ENCODE measurements at places on chromosomes 4 and X.
A peak's percentile ranks its signal among the peaks of the same experiment; 100 is the strongest.

GRCh38 chr4:84837751-84838150 is 128.7 kb downstream of the WDFY3 start:
- DNase-seq, result no peak

DNA sequence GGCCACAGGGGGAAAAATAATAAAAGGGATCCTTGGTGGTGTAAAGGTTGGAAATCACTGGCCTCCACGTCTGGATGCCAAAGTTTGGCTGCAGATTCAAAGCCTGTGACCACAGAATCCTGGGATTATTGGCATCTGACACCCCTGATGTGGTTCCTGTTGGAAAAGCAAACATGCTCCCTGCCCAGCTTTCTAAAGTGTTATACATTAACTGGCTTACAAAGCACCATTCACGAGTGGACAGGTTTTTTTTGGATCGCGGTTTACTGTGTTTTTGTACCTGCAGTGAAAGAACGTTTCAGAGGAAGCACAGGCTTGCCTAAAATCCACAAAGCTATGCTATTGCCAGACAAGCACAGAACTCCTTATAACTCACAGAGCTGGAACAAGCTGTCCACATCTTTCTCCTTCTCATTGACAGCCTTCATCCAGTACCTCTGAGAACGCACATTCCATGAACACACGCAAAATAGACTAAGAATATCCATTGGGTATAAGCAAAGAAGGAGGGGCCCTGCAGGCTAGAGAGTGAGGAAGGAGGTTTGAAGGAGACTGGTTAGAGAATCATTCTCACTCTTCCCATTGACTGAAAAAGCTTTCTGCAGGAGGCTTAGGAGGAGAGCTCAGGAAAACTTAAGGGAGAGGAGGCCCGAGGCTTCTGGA is 14.5 kb upstream of the CAPN6 start:
- no peak for DNase-seq

DNA sequence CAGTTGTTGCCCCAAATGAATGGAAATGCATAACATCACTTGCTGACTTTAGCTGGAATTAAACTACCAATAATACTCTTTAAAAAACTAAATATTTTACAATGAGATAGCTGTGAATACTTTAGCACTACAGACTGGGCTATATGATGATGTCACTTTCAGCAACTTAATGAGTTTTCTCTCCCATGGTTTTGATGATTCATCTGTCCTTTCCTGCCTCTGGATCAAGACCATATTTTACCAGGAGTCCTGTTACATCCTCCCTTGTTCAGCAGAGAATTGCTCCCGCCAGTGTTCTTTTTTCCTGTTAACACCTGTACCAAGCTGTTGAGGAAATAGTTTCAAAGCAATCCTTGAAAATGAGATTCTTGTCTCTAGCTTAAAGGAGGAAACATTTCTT is 543.0 kb downstream of the SPRY1 start:
- DNase-seq, result no peak

DNA sequence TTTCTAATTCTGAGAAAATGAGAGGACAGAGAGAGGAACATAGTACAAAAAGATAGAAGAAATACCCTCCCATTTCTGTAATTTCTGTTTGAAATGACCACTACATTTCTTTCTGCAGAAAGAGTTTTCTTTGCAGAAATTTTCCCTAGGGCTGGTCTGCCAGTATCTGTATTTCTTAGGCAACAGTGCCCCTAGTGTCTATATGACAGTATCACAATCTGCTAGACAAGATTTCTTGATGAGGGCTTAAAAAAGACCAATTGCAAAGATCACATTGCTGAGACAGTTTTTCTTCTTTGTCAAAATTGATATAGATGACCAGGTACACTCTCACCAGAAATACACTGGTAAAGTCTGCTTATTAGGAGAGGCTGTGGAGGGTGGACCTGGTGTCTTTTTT is 81.0 kb upstream of the ZDHHC15 start:
- peak; percentile 27 for DNase-seq

- no peak for DNase-seq
These were observed at the start of gene SERTM2 for GRCh38 chrX:111511477-111511876. TSS of gene SERTM2 (plus strand) at chrX:111511645. CDS start at chrX:111518858, 7,213 bp downstream.

DNA sequence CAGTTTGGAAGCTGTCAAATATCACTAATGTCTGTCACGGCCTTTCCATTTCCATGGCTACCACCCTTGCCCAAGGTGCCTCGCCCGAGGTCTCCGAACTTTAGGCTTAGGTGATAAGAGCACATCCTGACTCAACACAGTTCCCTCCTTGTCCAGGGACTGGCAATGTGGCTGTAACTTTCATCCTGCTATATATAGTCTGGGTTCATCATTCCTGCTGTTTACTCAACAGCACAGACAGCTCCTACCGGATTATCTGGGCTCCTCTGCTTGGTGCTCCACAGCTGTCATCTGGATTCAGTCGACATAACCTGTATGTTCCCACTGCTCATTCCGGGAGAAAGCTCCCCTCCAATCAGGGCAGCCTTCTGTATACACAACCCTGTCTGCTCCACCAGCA is 51.2 kb downstream of the GATB start:
- DNase-seq, result no peak

DNA sequence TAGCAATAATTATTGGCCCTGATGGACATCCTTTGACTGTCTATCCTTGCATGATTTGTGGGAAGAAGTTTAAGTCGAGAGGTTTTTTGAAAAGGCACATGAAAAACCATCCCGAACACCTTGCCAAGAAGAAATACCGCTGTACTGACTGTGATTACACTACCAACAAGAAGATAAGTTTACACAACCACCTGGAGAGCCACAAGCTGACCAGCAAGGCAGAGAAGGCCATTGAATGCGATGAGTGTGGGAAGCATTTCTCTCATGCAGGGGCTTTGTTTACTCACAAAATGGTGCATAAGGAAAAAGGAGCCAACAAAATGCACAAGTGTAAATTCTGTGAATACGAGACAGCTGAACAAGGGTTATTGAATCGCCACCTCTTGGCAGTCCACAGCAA is 60.7 kb downstream of the ZFX start:
- no peak for DNase-seq

GRCh38 chr4:86448871-86449270 is 89.0 kb upstream of the MAPK10 start:
- DNase-seq, result no peak

GRCh38 chrX:48961585-48962091 is 4.2 kb upstream of the OTUD5 start:
- no peak for DNase-seq

DNA sequence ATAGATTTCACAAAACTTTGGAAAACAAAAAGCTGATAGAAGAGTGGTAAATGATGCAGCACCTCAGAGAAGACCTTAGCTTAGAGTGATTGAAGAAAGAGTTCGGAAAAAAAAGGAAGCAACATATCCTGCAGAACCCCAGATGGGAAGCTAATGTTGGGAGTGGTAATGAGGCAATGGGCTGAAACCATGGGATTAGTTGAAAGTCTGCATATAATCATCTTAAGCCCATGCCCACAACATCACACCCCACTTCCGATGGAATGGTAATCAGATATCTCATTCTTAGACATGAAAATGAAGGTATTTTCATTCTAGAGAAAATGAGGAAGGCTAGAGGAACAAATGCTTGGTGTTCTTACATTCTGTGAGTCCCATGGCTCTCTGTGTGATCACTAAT is 146.3 kb upstream of the ADAMTS3 start:
- no peak for DNase-seq

DNA sequence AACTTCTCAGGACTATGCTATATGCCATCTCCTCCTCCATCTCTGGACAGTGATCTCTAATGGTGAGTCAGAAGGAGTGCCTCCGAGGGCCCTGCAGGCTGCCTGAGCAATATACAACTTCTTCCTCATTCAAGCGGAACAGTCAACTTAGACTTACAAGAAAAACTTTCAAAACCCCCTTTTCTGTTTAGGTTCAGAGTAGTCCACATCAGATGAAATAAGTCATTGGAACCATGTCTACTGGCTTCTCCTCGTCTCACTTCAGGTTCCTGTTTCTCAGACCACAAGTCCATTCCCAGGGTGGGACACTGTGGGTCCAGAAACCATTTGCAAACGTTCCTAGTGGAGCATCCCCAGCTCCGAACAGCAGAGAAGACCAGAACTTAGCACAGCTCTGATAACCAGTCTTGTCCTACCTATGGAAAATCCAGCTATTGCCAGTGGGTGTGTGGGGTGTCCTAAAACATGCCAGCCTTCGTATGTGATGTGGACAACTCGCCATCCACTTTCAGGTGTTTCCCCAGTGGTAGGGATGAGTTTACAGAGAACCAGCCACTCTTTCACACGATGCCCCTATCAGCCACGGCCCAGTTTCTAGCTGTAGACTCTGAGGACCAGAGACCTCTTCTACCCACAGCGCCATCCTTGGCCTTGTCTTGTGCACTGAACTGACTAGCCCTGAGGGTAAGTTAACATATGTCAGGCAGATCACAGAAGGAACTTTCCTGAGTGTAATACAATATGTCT is 32.7 kb upstream of the NKRF start:
- DNase-seq, result no peak

DNA sequence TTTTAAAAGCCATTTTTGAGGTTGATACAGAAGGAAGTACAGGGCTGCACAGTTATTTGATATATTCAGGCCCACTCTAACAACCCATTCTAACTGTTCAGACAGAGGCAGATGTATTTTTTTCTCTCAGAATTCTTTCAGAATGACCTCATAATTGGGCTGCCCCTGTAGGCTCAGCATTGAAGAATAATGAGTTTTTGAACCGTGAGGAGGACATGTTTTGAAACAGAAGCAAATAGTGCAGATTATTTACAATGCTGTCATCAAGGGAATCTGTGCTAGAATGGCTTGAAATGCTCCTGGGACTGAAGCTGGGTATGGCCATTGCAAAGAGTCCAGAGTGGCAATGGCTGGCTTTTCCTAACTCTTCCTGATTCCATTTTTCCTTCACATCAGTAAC is 158.1 kb downstream of the SOX3 start:
- DNase-seq, result no peak

DNA sequence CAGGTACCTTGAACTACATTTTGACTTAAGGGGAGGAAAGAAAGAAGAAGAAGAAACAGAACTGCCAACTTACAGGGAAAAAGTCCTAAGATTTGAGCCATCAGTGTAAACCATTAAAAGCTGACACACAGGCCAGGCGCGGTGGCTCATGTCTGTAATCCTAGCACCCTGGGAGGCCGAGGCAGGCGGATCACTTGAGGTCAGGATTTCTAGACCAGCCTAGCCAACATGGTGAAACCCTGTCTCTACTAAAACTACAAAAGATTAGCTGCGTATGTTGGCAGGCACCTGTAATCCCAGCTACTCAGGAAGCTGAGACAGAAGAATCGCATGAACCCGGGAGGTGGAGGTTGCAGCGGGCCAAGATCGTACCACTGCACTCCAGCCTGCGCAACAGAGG is 389.7 kb upstream of the FAM241A start:
- no peak for DNase-seq

- DNase-seq, result no peak
These were observed 98.4 kb downstream of the STIM2 start for GRCh38 chr4:26958925-26959653.

DNA sequence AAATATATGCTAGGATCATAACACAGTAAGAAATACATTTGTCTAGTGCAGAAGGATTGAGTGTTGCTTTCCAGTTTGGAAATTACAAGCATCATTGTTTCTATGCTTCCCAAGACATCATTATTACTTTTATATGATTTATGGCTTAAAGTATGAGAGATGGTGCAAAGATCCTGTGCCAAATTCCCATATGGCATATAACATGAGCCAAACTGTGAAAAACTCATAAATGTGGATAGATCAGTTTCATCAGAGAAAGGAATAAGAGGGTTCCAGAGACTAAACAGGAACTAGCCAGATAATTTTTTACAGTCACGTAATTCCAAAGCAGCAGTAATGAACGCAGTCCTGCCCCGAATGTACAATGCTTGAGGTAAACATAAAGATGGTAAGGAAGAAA is 126.3 kb downstream of the PRDM5 start:
- DNase-seq, result no peak

DNA sequence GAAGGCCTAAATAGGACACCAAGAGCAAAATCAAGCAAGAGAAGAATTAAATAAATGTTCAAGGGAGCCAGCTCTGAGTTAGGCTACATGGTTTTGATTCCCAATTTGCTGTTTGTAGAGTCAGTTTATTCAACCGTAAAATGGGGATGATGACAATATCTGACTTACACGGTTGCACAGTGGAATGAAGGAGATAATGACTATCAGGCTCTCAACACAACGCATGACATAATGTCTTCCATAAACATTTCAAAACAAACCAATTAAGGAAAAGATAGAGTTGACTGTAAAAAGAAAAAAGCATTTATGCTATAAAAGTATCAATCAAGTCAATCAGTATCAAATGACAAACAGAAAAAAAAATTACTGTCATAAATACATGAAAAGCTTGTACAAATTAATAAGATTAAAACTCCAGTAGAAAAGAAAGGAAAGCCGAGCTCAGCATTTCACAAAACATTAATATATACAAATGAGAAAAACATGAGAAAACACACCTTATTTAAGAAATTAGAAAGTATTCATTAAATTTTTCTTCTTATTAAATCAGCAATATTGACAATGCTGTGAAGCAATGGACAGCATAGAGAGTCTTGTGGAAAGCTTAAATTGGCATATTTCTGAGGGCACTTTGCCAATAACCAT is 179.0 kb downstream of the SCFD2 start:
- no peak for DNase-seq

DNA sequence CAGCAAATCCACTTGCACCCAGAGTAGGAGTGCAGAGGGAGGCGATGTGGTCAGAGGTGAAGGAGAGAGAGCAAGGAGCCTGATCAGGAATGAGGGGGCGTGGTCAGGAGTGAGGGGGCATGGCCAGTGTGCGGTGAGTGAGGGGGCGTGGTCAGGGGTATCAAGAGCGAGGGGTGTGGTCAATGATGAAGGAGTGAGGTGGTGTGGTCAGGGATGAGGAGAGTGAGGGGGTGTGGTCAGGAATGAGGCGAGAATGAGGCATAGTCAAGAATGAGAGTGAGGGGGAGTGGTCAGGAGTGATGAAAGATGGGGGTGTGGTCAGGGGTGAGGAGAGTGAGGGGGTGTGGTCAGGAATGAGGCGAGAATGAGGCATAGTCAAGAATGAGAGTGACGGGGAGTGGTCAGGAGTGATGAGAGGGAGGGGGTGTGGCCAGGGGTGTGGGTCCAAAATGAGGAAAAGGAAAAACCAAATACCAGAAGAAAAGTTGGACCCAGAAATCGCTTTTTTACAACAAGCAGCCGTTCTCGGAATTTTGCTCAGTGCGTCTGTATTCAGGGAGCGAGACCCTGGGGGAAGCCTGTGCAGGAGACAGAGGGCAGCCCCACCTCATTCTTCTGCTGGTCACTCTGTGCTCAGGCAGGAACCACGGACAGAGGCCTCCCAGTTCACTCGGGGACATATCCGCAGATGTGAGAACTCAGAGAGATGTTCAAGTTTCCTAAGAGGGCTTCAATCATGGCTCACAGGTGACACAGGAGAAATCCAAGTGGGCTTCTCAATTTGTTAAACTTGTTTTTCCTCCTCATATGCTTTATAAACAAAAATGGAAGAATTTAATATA is 47.5 kb downstream of the MAGEA1 start:
- DNase-seq, result no peak
